ENCODE measurements at places on chromosomes 5 and 9.
A peak's percentile ranks its signal among the peaks of the same experiment; 100 is the strongest.

GRCh38 chr5:154403234-154403633 is 42.6 kb upstream of the SAP30L start:
- DNase-seq: no peak

- no peak for DNase-seq
Observed at GRCh38 chr9:8232726-8233125, 433.1 kb upstream of the DMAC1 start.

GRCh38 chr5:160356550-160357347 is 13.7 kb downstream of the C1QTNF2 start:
- no peak for DNase-seq

DNA sequence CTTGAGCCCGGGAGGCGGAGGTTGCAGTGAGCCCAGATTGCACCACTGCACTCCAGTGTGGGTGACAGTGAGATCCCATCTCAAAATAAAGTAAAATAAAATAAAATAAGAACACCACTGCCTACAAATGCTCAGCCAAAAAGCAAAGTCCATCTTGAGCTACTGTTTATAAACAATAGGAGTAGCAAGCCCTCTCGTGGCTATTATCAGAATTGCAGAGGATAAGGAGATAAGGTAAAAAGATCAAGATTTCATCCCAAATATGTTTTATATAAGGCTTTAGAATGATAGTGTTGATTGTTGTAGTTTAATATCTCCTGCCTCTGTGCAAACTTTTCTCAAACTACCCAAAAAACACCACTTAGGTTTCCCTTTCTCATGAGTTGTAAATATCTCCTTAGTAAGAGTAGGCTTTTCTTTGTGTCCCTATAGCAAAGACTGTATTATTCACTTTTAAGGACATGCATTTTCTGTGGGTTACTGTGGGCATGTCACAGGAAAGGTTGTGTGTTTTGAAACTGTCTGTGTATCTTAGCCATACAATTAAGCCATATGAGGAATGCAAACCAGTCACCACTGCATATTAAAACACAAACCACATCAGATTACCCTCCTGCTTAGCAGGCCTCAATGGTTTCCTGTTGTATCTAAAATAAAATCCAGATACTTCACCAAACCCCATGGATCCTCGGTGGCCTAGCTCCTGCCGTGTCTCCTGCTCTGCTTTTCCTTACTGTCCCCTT is 31.8 kb upstream of the CKS2 start:
- peak; percentile 72 for DNase-seq

GRCh38 chr9:125663127-125663526 is 43.9 kb downstream of the MAPKAP1 start:
- peak; percentile 33 for DNase-seq

Measured in GM03348 (cell line).